Activated T-cell treated with anti-CD3 and anti-CD28 coated beads, Interleukin-2, amount 50 U/mL, for 24 hours (primary cell): ENCODE measurements at places on chromosomes 3 and 15.

- peak; percentile 82 for DNase-seq
These were observed 63.7 kb downstream of the SLC30A4 start for GRCh38 chr15:45458746-45459403.

DNA sequence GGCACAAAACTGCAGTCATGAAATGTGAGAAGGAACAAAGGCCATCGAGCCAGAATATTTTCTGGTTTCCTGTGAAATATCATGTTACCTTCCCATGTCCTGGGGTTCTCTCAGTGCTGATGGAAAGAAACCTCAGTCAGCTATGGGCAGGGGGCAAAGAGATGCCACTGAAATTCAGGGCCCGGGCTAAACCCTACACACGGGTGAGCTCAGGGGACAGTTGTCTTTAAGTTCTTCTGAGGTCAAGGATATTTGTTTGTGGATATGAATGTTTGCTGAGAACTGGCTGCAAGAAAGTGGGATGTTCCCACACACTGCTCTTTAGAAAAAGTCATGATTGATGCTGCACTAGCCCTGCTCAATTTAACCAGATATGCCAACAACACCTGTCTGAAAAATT is 187.2 kb downstream of the MEX3B start:
- DNase-seq = no peak

GRCh38 chr3:11236588-11237461 is 35.4 kb upstream of the ATG7 start:
- DNase-seq = peak; percentile 81

- DNase-seq = no peak
These were observed 1.4 kb upstream of the ROBO2 start for GRCh38 chr3:77038468-77038929.

- DNase-seq = no peak
These were observed 66.9 kb downstream of the CMTM8 start for GRCh38 chr3:32305361-32305876.

DNA sequence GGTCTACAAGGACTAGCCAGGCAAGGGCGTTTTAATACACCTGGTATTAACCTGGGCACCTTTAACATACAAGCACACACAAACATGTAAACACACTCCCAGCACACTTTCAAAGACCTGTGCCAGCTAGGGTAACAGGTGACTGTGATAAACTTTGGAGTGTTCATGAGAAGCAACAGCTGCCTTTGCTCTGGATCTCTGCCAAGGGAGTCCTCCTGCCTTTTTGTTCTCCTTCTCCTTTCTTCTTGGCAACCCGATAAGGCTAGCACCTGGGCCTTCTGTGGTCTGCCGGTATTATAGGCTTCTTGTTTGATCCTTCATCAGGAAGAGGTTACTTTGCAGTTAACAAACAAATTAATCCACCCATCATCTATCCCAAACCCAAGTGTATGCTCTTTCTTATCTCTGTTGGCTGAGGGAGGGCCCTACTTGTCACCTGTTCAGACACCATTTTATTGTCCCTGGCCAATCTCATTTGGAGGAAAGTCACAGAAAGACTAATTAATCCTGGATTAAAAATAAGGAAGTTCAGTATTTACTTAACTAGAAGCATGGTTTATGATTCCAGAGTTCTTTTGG is at the start of gene RETNLB:
TSS of gene RETNLB (minus strand) at position 7 of the 579 bp plus-strand sequence. CDS start 225 bp downstream, outside the sequence.
- DNase-seq = no peak

- DNase-seq = no peak
These were observed 84.2 kb downstream of the HMG20A start for GRCh38 chr15:77504871-77505270.

DNA sequence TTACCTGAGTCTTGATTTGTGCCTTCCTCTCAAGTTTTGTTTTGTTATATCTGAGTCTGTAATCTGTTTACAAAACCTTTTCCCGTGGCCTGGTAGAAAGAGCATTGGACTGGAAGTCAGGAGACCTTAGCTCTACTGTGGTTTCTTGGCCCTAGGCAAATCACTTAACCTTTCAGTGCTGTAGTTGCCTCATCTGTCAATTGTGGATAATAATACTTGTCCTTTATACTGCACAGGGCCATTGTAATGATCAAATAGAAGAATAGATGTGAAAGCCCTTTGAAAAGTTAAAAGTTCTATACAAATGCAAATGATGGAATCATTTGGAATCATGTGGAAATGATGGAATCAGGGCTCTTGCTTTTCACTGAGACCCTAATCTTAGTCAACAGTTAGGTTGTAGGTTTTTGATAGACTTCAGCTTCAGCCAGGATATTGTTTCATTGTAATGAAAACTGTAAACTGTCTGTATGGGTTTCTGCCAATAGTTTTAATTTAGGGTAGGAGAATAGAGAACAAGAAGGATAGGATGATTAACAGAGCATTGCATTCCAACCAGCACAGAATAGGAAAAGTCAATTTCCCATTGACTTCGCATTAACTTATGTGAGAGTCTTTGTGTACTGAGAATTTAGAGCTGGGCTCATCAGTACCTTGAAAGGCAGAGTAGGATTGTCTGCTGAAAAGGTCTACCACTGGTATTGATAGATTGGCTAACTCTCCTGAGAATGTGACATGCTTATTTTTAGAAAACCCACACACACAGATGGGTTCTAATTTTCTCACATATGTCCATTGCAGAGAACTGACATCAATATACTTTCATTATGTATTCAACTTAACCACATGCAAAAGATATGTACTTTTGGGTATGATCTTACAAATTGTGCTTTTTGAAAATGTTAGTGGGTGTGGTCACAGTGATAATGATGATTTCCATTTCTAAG is 21.8 kb downstream of the MAP2K5 start:
- DNase-seq = no peak

- no peak for DNase-seq
These were observed 343.9 kb downstream of the ZBTB20 start for GRCh38 chr3:114803042-114803695.

DNA sequence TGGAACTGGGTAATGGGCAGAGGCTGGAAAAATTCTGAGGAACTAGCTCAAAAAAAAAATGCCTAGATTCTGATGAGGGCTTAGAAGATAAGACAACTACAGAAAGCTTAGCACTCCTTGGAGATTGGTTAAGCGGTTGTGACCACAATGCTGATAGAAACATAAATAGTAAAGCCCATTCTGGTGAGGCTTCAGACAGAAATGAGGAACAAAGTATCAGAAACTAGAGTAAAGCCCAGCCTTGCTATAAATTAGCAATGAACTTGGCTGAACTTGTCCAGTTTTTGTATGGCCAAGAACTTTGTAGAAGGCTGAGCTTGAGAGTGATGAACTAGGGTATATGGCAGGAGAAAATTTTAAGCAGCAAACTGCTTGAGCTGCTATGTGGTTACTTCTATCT is 25.4 kb downstream of the GOLGB1 start:
- no peak for DNase-seq

DNA sequence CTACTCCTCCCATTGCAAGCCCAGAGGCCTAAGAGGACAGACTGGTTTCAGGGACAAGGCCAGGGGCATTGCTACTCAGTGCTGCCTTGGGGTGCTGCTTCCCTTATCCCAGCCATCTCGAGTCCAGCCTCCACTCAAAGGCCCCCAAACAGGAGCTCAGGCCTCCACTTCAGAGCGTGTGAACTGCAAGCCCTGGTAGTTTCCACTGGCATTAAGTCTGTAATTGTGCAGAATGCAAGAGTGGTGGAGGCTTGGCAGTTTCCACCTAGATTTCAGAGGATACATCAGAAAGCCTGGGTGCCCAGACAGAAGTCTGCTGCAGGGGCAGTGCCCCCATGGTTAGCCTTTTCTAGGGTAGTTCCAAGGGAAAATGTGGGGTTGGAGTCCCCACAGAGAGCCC is 192.8 kb upstream of the ST8SIA2 start:
- no peak for DNase-seq

GRCh38 chr3:48688032-48688736 is 2.5 kb upstream of the NCKIPSD start:
- DNase-seq = no peak

DNA sequence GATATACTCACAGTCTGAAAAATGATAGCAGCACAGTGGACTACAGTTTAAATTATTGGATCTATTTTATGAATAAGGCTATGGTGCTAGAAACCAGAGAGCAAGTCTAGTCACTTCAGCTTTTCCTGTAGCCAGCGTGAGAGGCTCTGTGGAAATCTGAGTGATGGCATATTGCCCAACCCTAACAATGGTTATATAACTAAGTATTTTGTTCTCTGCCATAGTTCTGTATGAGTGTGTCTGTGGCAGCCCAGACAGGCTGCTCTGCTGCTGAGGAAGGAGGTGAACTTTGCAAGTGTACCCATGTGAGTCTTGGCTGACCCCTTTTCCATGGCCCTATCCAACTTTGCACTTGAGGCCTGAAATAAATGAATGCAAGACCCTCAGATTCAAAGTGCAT is 105.7 kb downstream of the LRTM1 start:
- DNase-seq = no peak

DNA sequence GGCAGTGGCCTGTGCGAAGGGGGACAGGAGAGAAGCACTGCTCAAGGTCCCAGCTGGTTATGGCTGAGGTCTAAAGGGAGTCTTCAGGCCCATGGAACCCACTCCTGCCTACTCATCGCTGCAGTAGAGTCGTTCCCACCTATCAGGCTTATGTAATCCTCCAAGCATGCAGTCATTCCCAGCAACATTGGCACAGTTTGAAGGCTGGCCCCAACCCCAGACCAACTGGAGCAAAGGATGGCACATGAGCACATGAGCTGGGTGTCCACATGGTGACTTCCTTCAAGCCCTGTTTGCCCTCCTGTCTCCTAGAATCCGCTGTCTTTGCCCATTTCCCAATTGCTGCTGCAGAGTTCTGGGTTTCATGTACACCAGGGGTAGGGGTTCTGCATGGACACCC is 60.5 kb upstream of the FGD5 start:
- no peak for DNase-seq

DNA sequence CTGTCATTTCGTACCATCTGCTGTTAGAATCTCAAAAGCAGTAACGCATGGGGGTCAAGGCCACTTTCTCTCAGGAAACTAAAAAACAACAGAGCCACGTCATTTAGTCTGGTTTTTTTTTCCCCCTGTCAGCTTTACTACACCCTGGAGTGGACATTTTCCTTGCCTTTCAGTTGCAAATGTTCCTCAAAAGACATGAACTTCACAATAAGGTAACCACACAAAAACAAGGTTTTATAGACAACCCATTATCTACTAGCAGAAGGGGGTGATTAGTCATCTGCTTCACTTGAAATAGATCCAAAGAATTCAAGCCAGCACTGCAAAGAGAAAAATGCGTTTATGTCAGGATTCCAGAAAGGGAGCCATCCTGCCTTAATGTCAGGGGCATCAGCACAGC is 171.8 kb upstream of the CDIN1 start:
- no peak for DNase-seq

GRCh38 chr3:29164825-29165224 is 116.0 kb upstream of the RBMS3 start:
- no peak for DNase-seq

DNA sequence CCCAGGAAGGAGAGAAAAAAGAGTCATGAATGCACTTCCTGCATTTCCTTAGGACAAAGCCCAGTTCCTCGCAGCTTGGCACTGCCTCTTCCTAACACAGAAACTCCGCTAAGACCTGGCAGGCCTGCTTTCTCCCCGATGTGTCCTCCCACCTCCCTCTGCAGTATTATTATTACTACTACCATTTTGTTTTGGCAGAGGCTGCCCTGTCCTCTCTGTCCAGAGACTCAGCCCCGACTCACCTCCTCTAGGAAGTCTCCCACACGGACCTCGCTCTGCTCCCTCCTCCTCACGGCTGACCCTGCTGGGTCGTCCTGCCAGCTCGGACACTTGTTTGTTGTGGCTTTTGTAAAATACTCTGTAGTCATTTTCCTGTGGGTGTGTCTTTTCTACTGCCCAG is 107.2 kb upstream of the HACD2 start:
- no peak for DNase-seq

- no peak for DNase-seq
These were observed 778 bp downstream of the MTMR10 start for GRCh38 chr15:30990446-30991254.

DNA sequence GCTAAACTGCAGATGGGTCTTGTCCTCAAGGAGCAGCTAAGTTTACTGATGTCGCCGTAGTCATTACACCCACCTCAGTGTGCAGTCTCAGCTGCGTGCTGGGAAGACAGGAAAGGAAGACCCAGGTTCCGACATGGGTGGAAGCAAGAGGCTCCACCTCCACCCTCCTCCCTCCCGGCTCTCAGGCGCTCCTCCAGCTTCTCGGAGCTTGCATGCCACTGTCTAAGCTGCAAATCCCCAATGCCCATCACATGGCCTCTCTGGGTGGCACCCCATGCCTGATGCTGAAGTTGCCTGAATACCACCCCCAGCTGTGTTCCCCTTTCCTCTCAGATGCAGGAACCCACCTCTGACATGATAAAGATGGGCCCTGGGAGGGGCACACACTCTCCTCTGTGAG is 58.5 kb downstream of the MGLL start:
- DNase-seq = no peak

DNA sequence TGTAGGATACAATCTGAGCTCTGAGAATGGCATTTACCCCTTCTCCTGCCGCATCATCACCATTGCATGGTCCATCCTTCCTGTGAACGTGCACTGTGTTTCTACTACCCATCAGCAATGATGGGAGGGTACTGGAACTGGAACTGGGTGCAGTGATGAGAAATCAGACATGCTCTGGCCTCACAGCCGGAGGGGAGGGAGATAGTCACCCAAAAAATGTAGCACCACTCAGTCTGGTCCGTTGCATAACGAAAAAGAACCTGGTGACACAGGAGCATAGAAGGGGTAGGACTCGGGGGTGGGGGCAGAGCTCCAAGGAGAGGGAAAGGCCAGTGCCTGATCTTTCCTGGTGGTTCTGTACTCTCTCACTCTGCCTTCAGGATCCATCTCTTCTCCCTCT is 205.0 kb downstream of the RPLP1 start:
- DNase-seq = no peak

DNA sequence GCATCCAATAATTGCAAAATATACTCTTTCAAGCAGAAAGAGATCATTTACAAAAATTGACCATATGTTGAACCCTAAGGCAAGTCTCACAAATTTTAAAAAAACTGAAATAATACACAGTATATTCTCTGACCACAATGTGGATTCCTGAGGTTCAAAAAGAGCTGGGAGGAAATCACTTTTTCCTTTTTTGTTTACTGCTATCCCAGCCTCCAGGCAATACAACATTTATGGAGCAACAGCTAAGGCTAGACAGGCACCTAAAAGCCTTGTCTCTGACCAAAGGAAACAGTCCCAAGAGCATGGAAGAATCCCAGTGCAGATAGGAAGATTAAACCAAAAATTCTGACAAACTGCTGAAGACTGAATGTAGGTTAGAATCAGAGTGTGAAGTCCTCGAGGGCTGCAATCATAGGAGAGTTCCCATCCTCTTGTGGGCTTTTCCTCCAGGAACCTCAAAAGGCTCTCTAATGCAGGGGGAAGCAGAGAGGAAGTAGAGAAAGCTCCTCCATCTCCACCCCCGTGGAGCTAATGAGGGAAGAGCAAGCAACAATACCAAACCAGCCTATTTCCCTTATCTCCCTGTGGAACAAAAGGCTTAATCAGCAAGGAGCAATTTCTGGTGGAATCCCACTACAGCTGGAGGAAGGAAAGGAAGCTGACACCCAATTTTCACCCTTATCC is 57.0 kb downstream of the TMCC1 start:
- no peak for DNase-seq

- no peak for DNase-seq
These were observed 194.2 kb downstream of the PLCL2 start for GRCh38 chr3:17078926-17079465.
